ENCODE measurements at places on chromosomes 5 and 9. TPM values are rescaled to one million over a fixed set of nuclear protein-coding genes. Genes with fewer than 3 reads are reported as not detected.

DNA sequence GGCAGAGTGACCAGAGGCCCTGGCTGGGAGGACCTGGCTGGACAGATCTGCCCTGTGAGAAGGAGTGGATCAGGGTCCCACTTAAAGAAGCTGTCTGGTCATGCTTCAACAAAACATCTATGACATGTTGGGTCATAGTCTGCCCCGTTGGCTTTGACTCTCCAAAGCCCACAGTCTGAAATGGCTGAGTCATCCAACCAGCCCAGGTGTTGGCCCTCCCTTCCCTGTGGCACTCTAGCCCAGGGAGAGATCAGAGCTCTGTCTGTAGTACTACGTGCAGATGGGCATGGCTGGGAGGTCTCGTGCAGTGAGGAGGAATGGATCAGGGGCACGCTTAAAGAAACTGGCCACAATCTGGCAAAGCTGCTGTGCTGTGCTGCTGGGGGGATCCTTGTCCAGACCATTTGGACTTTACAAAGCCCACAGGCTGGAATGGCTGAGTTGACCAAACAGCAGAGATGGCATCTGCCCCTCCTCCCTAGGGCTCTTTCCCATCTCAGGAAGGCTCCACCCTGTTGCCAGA is 206.1 kb downstream of the TUSC1 start:
- no peaks in the 10 kb centered on the region for H3K4me1 ChIP-seq
- H3K4me3 ChIP-seq = no peak overlapping the region
- no peaks in the 10 kb centered on the region for H3K36me3 ChIP-seq
- no peak for DNase-seq
- no peaks in the 10 kb centered on the region for H3K27me3 ChIP-seq
- H3K27ac ChIP-seq = no peak overlapping the region

DNA sequence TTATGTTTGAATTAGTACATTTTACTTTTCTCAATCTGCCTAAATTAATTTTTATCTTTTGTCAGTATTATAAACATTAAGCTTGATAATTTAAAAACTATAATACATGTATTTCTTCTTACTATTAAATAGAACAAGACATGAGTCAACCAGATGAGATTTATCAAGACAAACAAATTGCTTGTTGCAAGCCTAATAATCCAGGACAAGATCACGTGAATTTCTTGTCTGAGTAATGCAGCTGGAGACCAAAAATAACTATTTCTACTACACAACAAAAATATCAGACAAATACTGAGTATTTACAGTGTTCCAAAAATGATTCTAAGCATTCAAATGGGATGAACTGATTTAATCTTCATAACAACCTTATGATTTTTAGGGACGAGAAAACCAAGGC is 339.1 kb upstream of the PRR16 start:
- H3K36me3 ChIP-seq = no peaks in the 10 kb centered on the region
- DNase-seq = no peak
- H3K4me3 ChIP-seq = no peak overlapping the region
- no peaks in the 10 kb centered on the region for H3K4me1 ChIP-seq
- no peaks in the 10 kb centered on the region for H3K27me3 ChIP-seq

DNA sequence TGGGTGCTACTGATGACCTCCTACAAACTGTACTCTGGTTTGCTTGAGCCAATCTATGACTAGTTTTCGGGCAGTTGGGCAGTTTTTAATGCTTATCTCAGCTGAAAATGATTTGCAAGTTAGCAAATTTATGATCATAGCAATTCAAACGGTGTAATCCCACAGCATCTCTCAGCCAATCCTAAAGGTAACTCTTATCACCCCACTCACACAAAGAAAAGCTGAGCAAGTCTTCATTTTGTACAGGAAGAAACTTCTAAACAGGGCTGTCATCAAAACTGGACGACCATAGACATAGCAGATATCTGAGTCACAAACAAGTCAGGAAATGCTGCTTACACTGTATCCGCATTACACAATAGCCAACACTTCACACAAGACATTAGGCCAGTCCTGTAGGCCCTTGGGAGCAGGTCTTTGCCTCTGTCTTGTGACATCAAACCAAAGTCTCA is 2.6 kb upstream of the ENC1 start:
- no peak for DNase-seq
- H3K36me3 ChIP-seq = no peaks in the 10 kb centered on the region
- no peak overlapping the region for H3K4me3 ChIP-seq
- H3K27me3 ChIP-seq = no peaks in the 10 kb centered on the region
- H3K4me1 ChIP-seq = no peaks in the 10 kb centered on the region

- H3K27me3 ChIP-seq = no peaks in the 10 kb centered on the region
- no peak for DNase-seq
- no peaks in the 10 kb centered on the region for H3K36me3 ChIP-seq
- no peaks in the 10 kb centered on the region for H3K4me1 ChIP-seq
- H3K27ac ChIP-seq = no peak overlapping the region
These were observed 128.5 kb upstream of the VLDLR start for GRCh38 chr9:2493109-2493508.

DNA sequence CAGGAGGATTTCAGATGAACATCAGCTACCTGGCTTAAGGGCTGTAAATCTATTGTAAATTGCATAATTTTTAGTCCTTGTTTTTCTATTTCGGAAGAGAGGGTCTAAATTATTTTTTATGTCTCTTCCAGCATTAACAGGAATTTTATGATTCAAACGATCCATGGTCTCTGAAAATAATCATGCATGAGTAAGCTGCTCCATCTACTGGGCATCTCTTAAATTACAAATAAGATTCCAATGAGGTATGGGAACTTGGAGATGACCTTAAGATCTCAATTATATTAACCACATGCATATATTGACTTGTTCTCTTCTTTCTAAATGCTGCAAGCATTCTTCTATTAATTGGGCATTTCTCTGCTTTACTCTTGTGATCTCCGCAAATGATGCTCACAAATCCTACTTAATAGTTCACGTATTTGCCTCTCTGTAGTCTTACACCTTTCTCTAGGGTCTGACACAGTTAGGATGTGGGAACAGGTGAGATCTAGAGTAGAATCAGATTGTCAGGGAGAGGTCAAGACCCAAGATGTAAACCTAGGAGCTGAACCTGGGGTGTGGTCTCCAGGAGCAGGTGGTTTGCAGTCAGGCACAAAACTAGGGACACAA is 86.9 kb downstream of the NUDT12 start:
- no peak overlapping the region for H3K27ac ChIP-seq
- DNase-seq = no peak
- no peak overlapping the region for H3K4me3 ChIP-seq
- no peaks in the 10 kb centered on the region for H3K4me1 ChIP-seq

GRCh38 chr5:11851965-11852716 is 52.1 kb downstream of the CTNND2 start:
- H3K4me3 ChIP-seq = no peak overlapping the region
- H3K27ac ChIP-seq = no peak overlapping the region

- no peak overlapping the region for H3K27ac ChIP-seq
- DNase-seq = no peak
- no peaks in the 10 kb centered on the region for H3K27me3 ChIP-seq
- H3K4me3 ChIP-seq = no peak overlapping the region
These were observed 59.5 kb downstream of the RAD23B start for GRCh38 chr9:107342476-107343161.

GRCh38 chr5:33487236-33487635 is 46.5 kb downstream of the TARS1 start:
- no peaks in the 10 kb centered on the region for H3K36me3 ChIP-seq
- no peak overlapping the region for H3K27ac ChIP-seq
- H3K4me1 ChIP-seq = no peaks in the 10 kb centered on the region
- DNase-seq = no peak
- no peaks in the 10 kb centered on the region for H3K27me3 ChIP-seq

GRCh38 chr5:14286574-14287421 is 143.7 kb downstream of the TRIO start:
- H3K27ac ChIP-seq = no peak overlapping the region
- no peak overlapping the region for H3K4me3 ChIP-seq
- no peaks in the 10 kb centered on the region for H3K36me3 ChIP-seq
- DNase-seq = no peak
- H3K4me1 ChIP-seq = no peaks in the 10 kb centered on the region

- no peaks in the 10 kb centered on the region for H3K27me3 ChIP-seq
- no peak overlapping the region for H3K4me3 ChIP-seq
- H3K27ac ChIP-seq = no peak overlapping the region
- peak; percentile 9 for DNase-seq
- H3K4me1 ChIP-seq = no peaks in the 10 kb centered on the region
These were observed 7.7 kb downstream of the CCNI2 start for GRCh38 chr5:132754947-132755346.

- H3K4me1 ChIP-seq = no peaks in the 10 kb centered on the region
- H3K4me3 ChIP-seq = no peak overlapping the region
- peak overlapping the region; percentile 1 for H3K27ac ChIP-seq
These were observed 15.9 kb downstream of the PLPP1 start for GRCh38 chr5:55518831-55519390.

GRCh38 chr9:114722937-114723620 is 41.1 kb upstream of the TEX48 start:
- no peaks in the 10 kb centered on the region for H3K27me3 ChIP-seq
- H3K4me3 ChIP-seq = no peak overlapping the region
- H3K4me1 ChIP-seq = no peaks in the 10 kb centered on the region
- no peak for DNase-seq
- H3K36me3 ChIP-seq = no peaks in the 10 kb centered on the region

- H3K27ac ChIP-seq = no peak overlapping the region
- H3K4me1 ChIP-seq = no peaks in the 10 kb centered on the region
- no peak for DNase-seq
These were observed 128.8 kb downstream of the NR2F1-AS1 start for GRCh38 chr5:93452255-93452654.

DNA sequence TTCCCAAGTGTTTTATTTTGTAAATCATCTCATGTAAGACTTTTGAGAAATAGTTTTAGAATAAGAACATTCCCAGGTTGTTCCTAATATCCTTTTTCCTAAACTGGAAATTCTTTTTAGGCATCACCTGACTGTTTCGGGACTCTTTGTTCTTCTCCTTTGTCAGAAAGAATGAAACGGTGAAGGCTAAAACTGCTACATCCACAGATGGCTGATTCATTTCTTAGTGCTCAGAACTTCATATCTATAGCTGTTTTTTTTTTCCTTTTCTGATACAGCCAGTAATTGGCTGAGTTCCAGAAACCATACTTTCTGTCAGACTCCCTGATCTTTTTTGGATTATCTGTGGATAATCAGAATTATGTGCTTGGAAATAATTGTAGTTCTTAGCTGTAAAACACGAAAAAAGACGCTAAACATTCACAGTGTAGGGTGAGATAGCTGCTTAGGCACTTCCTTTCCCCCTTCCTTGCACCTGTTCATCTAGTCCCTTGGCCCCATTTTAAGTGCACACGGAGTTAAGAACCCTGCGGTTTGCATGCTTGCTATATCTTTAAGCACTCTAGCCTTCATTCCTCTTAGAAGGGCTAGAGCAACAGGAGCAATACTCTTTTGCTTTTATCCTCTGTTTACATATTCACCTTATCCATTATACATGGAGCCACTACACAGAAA is 283.9 kb downstream of the PJA2 start:
- no peak for DNase-seq
- no peaks in the 10 kb centered on the region for H3K27me3 ChIP-seq
- H3K27ac ChIP-seq = no peak overlapping the region
- no peak overlapping the region for H3K4me3 ChIP-seq

GRCh38 chr5:93070938-93071337 is 510.1 kb downstream of the NR2F1-AS1 start:
- no peak overlapping the region for H3K4me3 ChIP-seq
- no peaks in the 10 kb centered on the region for H3K36me3 ChIP-seq
- no peaks in the 10 kb centered on the region for H3K4me1 ChIP-seq
- H3K27ac ChIP-seq = no peak overlapping the region

- no peak for DNase-seq
- no peaks in the 10 kb centered on the region for H3K27me3 ChIP-seq
- H3K36me3 ChIP-seq = no peaks in the 10 kb centered on the region
- no peaks in the 10 kb centered on the region for H3K4me1 ChIP-seq
- H3K27ac ChIP-seq = no peak overlapping the region
- no peak overlapping the region for H3K4me3 ChIP-seq
These were observed 47.5 kb downstream of the UBE2QL1 start for GRCh38 chr5:6496207-6496584.

DNA sequence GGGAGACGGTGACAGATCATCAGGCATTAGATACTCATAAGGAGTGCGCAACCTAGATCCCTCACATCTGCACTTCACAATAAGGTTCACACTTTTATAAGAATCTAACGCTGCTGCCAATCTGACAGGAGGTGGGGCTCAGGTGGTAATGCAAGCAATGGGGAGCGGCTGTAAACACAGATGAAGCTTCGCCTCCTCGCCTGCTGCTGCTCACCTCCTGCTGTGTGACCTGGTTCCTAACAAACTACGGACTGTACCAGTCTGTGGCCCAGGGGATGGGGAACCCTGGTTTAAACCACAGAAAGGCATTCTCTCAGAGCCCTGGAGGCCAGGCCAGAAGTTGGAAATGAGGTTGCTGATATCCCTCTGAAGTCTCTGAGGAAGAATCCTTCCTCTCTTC is 323.6 kb downstream of the DRD1 start:
- H3K4me3 ChIP-seq = no peak overlapping the region
- no peak overlapping the region for H3K27ac ChIP-seq
- no peak for DNase-seq
- H3K4me1 ChIP-seq = no peaks in the 10 kb centered on the region
- no peaks in the 10 kb centered on the region for H3K27me3 ChIP-seq

DNA sequence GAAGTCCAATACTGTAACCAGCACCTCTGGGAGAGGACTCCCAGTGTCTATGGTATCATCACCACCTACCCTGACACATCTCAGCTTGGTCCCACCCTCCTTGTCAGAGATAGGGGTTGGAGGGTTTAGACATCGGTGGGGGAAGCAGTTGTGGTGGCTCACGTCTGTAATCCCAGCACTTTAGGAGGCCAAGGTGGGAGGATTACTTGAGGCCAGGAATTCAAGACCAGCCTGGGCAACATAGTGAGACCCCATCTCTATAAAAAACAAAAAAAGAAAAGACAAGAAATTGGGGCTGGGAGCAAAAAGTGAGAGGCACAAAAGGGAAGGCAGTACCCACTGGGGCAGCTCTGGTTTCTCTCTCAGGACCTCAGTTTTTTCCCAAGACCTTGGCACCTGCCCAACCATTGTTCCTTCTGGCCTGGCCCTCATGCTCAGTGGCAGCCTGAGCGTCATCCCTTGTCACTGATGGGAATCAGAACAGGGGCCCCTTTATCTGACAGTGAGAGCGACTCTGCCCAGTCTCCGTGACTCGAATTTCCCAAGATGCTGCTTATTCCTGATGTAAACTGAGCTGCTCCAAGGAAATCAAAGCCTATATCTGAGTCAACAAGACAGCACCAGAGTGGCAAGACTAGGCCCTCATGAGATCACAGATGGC is 80.5 kb upstream of the HSPA9 start:
- H3K36me3 ChIP-seq = no peaks in the 10 kb centered on the region
- no peaks in the 10 kb centered on the region for H3K4me1 ChIP-seq
- no peak overlapping the region for H3K27ac ChIP-seq

Gene LCN6
- 9.5 TPM for total RNA-seq

Gene DNM1
- 36.0 TPM for total RNA-seq

Gene ACTL7B
- 0.16 TPM for total RNA-seq

Gene ECSCR
- 39.3 TPM for total RNA-seq

Gene PCDHB5
- total RNA-seq = 9.8 TPM

Gene PCDHGA8
- total RNA-seq = 7.2 TPM

Gene CTNND2
- 6.0 TPM for total RNA-seq

Gene SNCB
- not detected for total RNA-seq

Gene CATSPER3
- total RNA-seq = not detected

Gene PRSS3
- total RNA-seq = 0.33 TPM

Gene PAX5
- 0.59 TPM for total RNA-seq

Gene PKD2L2
- not detected for total RNA-seq
